Femur (tissue), 1 donor: ENCODE measurements at places on chromosomes 6 and 20.

GRCh38 chr20:31693987-31694661 is 28.5 kb downstream of the BCL2L1 start:
- peak; percentile 54 for DNase-seq

- no peak for DNase-seq
These were observed 20.2 kb upstream of the FHL5 start for GRCh38 chr6:96542702-96543101.

GRCh38 chr6:116246089-116246488 is 7.8 kb downstream of the TSPYL4 start:
- DNase-seq, result no peak

DNA sequence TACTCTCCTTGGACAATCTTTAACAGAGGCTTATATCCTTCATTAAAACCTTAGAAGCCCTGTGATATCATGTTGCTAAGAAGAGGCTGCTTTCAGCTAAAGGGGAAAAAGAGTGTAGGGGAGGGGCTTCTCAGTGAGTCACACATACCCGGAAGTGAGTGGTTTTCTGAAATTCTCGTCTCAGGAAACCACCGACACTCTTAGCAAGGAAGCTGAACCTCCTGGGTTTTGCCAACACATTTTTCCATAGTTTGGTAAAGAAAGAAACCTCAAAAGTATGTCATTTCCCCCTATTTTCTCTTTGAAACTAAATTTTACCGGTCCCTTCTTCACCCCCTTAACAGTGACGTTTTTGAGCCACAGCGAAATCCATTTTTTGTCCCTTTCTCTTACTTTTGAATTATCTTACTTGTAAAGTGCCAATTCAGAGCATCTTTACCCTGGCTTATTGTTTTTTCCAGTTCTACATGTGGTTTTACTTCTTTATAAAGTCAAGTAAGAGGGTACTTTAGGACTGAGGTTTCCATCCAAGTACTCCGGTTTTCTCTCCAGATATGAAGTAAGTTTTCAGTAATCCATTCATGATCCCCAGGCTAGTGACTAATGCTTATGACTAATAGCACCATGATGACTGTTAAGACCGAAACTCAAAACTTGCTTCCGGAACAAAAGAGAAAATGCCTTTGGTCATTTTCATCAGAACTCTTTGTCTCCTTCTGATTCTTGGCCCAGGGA is 219.3 kb downstream of the ARHGAP18 start:
- peak; percentile 64 for DNase-seq

GRCh38 chr6:139540276-139540675 is 165.8 kb upstream of the CITED2 start:
- peak; percentile 37 for DNase-seq

DNA sequence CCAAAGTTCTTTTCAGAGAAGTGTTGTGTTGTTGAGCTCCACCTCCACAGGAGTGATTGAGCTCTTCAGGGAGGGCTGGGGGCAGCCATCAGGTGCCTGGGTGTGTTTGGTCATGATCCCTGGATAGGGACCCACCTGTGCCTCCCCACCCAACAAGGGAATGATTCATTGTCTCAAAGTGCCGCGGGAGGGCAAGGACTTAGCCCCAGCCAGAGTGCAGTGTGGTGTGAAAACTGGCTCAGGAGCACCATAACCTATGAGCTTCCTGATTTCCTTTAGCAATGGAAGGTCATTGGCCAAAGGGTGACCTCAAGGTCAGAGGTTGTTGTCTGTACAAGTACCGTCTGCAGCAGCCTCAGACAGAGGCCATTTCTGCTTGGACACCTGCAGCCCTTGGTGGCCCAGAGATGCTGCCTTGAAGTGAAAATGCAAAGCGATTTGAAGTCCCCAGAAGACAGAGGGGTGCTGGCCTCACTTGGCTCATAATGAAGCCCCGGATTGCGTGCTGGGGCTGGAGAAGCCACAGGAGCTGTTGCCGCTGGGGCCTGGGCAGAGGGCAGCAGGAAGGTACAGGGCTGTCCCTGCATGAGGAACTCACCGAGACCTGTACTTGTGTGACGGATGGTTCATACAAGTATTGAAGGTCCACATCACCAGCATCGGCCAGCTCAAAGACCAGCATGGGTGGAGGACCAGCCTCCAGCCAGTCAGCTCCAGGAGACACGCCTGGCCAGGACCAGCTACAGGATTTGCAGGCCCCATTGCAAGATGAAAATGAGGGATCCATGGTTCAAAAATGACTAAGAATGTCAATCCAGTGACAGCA is 100.6 kb upstream of the DUSP22 start:
- DNase-seq, result no peak

GRCh38 chr6:27980111-27980510 is 23.1 kb downstream of the OR2B6 start:
- DNase-seq, result no peak

- DNase-seq, result no peak
These were observed 108.4 kb downstream of the RTN4IP1 start for GRCh38 chr6:106520711-106521401.

- peak; percentile 29 for DNase-seq
These were observed 150.7 kb downstream of the EDN3 start for GRCh38 chr20:59451066-59451630.

- DNase-seq, result no peak
These were observed 109.0 kb downstream of the GJA10 start for GRCh38 chr6:90003069-90003795.

- no peak for DNase-seq
These were observed 43.3 kb upstream of the MRPS10 start for GRCh38 chr6:42260972-42261371.

DNA sequence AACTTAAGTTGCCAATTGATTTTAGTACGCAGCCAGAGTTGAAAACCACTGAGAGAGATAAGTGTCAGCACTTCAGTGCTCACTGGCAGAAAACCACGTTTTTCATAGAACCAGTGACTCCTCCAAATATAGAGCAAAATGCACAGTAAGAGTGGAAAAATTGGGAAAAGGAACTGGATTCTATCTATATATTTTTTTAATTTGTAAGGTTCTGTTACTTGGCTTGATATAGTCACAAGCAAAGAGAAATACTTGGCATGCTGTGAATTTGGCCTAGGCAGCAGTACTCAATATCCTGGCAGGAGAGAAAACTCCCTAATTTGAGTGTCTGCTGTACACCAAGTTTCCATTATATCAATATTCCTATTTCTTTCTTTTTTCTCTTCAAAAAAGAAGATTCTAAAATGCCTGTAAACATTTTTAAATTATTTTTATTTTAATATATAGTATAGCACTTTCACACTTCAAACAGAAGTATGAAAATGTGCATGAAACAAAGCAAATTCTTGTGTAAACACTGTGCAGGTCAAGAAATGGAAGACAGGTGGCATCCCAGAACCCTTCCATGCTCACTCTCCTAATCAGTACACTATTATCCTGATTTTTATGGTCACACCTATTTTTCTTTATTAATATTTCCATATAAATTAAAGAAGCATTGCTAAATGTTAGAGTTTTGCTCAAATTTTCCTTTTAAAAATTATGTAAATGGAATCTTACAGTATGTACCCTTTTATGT is 561.8 kb upstream of the RNF217 start:
- DNase-seq, result no peak
